Right forelimb (tissue), 1 donor: ENCODE measurements at places on chromosomes 3 and 15.

- DNase-seq, result no peak
These were observed 611 bp downstream of the CTDSPL2 start for GRCh38 chr15:44427756-44428724.

- DNase-seq, result no peak
These were observed 136.9 kb upstream of the TOPAZ1 start for GRCh38 chr3:44104668-44105321.

- DNase-seq, result no peak
These were observed 158.6 kb downstream of the BBX start for GRCh38 chr3:107681396-107681795.

DNA sequence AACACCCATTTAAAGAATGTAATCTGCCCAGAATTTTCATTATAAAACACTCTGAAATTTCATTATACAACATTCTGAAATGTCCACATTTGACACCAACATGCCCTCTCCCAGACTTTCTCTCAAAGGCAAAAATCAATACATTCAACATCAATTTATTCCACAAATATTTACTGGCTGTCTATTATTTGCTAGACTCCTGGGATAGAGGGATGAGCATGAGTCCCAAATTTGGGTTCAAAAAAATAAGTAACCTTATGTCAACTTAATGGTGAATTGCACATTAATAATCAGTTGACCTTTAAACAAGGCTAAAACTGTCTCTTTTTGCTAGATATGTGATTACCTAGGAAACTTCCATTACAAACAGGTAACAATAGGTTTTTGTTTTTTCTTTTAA lies 109.0 kb downstream of the SERPINI1 start:
- DNase-seq, result no peak

- no peak for DNase-seq
These were observed 10.8 kb downstream of the TBC1D21 start for GRCh38 chr15:73884159-73884558.

DNA sequence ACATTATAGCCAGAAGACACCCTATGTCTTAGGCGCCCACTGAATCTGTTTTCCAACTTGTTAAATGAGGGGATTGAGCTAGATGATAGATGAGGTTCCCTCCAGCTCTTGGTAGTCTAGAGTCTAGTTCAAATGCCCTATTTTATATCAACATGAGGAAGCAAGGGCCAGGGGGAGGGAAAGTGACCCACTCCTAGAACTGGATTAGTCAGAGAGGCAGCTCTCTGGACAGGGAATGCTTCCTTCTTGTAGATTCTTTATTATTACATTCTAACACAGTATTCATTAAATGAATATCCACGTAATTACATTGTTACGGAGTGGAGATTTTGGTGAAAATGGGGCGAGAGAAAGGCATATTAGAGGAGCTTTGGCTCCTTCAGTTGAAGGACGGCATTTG lies 89.5 kb downstream of the RAD18 start:
- DNase-seq, result no peak

- DNase-seq, result no peak
These were observed 3.3 kb upstream of the WNT5A start for GRCh38 chr3:55490276-55490913.

GRCh38 chr3:25460751-25461150 lies 32.7 kb downstream of the RARB start:
- DNase-seq, result no peak

DNA sequence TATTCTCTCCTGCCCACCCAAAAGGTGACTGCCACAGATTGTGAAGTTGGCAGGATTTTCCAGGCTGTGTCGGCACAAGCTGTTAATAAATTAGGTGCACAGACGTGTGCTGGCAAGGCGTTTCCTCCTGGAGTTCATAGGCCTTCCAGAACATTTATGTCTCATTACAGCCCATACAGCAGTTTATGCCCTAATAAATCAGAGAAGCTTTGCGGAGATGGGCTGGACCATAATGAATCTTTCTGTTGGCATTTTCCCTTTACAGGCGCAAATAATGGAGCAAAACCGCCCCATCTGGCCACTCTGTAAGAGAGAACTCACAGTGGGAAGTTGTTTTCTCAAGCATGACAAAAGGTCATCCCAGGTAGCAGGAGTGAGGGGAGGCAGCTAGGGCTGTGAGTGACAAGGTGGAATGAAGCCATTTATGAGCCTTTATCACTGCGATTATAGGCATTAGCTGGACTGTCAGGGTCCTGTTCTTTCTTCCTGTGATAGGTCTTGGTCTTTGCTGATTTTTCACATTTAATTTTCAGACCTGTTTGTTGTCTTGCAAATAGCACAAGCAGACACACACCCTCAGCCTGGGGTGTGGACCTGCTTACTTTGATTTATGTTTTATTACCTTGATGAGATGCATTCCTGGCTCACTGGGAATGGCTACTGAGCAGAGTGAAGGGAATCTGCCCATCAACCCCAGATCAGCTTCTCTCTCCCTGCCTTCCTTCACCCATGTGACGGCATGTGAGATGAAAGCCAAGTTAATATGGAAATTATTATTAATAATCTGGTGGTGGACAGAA lies 257.5 kb downstream of the LRTM1 start:
- no peak for DNase-seq

DNA sequence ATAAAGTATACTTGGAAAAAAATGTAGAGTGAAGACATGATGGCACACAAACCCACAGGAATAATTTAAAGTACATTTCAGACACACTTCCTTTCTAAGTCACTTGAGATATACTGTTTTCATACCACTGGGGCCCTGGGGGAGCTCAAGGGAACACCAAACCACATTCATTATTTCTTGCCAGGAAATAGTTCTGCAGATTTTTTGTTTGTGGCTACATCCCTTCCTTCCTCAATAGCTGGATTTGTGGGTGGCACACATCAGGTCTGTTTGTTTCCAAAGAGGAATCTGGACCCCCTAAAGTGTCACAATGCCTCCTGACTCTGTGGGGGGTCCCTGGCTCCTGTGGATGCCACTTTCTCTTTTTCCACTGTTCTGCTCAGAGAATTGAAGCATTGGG lies 153.5 kb upstream of the COL8A1 start:
- DNase-seq, result no peak

- no peak for DNase-seq
These were observed 54.0 kb downstream of the TAFA4 start for GRCh38 chr3:68878322-68878721.

DNA sequence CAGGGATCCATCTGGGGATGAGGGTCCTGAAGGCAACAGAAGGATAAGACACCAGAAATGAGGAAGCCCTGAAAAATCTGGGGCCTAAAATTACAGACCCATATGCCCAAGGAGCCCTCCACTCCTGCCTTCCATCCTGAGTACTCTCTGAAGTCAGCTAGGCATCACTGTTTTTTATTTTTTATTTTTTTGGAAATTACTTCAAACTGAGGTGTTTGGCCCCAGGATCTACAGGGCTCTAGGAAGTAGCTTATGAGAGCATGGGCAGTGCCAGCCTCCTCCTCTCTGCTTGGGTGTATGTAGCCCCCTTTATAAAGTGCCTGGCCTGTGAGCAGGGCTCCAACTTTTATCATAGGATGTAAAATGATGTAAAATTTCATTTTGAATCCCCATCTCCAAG lies 7.9 kb downstream of the EPB42 start:
- no peak for DNase-seq

DNA sequence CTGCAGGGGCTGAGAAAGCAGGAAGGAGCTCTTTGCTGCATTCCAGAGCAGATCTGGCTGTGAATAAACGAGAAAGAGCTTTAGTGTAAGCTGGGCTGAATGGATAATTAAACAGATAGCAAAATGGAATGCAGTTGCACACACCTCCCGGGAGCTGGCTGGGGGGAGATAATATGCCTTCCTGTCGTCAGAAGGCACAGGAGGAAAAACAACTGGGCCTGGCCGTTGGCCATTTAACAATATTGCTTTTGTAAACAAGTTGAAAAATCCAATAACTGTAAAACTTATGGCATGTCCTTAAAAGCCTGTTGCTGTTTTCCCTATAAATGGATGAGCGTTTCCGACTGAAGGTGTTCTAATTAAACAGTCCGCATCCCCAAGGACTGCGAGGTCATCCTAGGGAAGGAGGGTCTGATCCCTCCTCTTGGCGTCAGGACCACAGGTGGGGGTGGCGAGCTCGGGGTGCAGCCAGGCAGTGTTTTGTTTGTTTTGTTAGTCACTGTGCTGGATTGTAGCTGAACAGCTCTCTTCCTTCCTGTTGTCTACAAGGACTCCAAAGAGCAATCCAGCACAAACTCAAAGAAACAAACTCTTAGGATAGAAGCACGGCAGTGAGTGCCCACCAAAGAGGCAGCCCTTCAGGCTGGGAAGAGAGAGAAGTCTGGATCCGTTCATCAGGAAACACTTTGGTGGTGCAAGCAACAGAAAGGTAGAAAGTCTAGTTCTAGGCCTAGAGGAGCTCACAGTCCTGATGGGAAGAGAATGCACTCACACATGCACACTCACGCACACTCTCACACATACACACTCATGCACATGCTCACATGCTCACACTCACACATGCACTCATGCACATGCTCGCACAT lies 133.4 kb upstream of the SMAD3 start:
- no peak for DNase-seq

- no peak for DNase-seq
These were observed 59.2 kb downstream of the CADPS start for GRCh38 chr3:62815981-62816380.

DNA sequence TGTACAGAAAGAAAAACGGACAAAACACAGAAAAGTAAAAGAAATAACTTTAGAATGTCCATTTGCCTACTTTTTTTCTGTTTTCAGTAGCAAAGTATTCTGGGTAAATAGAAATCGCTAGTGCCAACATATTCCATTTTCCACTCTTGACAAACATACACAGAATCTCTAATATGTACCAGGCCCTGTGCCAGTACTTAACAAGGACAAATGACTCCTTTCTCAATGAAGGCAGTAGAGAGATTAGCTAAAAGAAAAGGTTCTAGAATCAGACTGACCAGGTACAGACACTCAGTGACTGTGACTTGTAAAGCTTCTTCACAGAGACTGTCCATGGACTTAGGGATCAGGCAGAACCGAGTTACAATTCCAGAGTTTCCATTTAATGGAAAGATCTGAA lies 165.8 kb upstream of the STAC start:
- no peak for DNase-seq

- DNase-seq, result no peak
These were observed 198.9 kb upstream of the CTDSPL start for GRCh38 chr3:37662785-37663184.

DNA sequence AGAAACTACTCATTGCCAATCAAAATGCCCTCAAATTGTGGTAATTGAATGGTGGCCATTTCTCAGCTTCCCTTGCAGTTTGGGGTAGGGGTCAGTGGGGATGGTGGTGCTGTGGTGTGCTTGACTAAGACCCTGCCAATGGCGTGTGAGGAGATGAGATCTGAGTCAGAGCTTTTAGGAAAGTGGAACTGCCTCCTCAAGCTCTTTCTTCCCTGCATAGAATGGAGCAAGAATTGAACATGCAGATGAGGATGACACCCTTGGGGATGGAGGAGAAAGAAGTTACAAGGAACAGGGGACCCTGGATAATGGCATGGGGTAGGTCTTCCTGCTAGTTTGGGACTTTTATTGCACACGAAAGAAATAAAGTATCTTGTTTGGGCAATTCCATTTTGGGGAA lies 188.0 kb downstream of the PEX5L start:
- no peak for DNase-seq

DNA sequence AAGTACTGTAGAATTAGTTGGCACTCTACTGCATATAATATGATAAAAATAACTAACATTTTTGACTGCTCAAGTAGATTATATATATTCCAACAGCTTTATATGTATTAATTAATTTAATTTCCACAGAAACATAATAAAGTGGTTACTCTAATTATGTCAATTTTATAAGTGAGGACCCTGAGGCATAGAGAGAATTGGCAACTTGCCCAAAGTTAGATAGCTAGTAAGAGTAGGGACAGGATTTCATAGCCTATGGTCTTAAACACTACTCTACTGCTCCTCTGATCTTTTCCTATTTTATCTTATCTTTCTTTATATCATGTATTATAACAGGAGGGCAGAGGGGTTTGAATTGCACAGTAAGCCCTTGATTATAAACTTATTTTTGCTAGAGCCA lies 418.7 kb upstream of the SGO1 start:
- no peak for DNase-seq

DNA sequence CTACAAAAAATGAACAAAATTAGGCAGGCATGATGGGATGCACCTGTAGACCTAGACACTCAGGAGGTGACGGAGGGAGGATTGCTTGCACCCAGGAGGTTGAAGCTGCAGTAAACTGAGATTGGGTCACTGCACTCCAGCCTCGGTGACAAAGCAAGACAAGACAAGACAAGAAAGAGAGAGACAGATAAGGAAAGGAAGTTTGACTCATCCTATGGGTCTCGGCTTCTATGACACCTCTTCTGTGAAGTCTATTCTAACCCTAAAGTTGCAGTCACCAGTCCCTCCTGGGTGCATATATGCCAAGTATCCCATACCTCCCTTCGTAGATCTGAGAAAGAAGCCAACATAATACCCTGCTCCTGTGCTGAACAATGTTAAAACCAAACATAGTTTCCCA lies 7.9 kb upstream of the ZMAT3 start:
- DNase-seq, result no peak

- DNase-seq, result no peak
These were observed 194.5 kb downstream of the CPNE4 start for GRCh38 chr3:131840156-131840797.

DNA sequence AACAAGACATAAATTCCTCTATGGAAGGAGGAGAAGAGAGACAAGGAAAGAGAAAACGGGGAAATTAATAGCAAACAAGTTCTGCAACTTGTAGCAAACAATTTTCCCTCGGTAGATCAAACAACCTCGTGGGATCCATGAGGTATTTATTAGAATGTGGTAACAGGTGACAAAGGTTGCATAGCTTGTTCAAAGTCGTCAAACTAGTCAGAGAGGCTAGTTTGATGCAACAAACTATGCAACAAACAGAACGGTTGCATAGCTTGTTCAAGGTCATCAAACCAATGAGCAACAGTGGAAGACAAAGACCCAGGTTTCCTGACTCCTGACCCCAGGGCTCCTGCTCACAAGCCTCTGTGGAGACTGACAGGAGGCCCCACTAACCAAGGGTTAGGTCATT lies 20.7 kb downstream of the MB21D2 start:
- DNase-seq, result no peak

DNA sequence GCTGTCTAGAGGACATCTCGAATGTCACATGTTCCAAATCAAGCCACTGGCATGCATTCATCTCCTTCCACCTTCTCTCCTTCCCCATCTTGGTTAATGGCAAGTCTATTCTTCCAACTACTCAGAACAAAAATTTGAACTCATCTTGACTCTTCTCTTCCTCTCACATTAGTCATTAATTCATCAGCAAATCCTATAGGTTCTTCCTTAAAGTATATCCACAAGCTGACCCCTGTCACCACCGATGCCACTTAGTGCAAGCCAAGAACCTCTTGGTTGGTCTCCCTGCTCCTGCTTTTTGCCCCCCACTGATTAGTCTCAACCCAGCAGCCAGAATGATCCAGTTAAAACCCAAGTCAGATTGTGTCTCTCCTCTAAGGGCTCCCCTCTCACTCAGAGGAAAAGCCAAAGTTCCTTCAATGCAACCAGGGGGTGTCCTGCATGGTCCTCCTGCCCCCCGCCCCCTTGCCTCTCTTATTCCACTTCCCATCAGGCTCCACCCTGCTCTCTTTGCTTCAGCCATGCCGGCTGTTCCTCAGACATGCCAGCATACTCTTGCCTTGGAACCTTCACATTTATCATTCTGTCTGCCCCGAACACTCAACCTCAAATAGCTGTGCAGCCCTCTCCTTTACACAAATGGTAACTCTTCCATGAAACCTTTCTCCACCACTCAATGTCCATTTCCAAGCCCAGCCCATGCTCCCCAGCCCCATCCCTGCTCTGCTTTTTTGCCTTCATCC lies 1.0 kb upstream of the GALNT15 start:
- no peak for DNase-seq
